Spinal cord (tissue), 10 donors: ENCODE measurements at places on chromosomes 5 and 9.

- no peak for DNase-seq
These were observed 7.4 kb upstream of the GLIPR2 start for GRCh38 chr9:36129139-36129538.

DNA sequence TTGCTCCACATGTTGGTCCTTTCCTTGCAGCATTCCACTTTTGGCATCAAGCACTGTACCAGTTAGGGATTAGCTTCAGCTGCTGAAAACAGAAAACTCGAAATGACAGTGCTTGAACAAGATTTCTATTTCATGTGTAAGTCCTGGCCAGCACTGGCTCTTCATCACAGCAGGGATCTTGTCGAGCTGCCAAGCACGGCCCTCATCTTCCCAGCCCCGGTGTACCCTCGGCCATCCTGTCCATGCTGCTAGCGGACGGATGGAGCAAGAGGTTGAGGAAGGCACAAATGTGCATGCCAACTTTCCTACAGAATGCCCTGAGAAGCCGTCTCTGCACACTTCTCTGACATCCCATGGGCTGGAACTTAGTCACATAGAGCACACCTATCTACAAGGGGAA lies 130.6 kb downstream of the TENT4A start:
- DNase-seq, result no peak

- DNase-seq, result no peak
These were observed 1886.9 kb downstream of the EFNA5 start for GRCh38 chr5:105783811-105784210.

DNA sequence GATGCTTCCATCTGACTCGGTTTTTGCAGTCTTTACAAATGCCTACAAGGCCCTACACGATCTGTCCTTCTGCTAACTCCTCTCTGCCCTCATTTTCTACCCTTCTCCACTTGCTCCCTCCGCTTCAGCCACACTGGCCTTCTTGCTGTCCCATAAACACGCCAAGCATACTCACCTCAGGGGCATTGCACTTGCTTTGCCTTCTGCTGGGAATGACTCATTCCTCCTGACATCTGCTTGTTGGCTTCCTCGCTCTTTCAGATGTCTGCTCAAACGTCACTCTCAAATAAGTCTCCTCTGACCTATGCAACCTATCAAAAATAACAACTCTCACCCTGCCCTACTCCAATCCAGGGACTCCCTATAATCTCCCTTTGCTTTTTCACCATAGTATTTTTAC lies 28.2 kb downstream of the CDC25C start:
- DNase-seq, result no peak

DNA sequence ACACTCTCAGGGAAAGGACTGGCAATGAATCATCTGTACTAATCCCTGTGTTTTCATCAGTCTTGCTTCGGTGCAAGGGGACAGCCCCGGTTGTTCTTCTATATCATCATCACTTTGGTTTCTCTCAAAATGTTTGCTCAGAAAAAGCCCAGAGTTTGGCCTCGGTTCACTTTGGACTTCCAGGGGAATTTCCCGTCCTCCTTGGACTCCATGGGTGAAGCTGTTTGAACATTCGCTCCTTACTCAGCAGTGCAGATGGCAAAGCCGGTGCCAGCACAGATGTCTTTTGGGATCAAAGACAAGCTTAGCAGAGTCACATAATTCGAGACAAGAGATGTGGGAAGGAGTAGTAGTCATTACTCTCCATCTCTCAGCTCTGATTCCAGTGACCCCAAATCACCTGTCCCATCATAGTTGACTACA lies 69.8 kb upstream of the TNFSF8 start:
- DNase-seq, result no peak

DNA sequence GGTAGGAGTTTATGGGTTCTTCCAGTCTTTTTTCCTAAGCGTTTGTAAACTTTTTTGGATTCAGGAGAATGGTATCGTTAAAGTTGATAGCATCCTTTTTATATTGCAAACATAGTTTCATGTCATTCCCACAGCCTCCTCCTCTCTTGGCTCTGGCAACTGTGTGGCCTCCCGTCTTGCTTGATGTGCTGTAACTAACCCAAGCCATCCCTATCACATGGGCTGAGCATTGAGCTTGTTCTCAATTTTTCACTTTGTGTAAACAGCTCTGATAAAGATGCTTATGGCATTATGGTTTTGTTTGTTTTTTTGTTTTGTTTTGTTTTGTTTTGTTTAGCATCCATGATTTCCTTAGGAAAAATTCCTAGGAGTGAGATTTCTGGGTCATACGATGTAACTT lies 4.6 kb downstream of the STKLD1 start:
- no peak for DNase-seq

DNA sequence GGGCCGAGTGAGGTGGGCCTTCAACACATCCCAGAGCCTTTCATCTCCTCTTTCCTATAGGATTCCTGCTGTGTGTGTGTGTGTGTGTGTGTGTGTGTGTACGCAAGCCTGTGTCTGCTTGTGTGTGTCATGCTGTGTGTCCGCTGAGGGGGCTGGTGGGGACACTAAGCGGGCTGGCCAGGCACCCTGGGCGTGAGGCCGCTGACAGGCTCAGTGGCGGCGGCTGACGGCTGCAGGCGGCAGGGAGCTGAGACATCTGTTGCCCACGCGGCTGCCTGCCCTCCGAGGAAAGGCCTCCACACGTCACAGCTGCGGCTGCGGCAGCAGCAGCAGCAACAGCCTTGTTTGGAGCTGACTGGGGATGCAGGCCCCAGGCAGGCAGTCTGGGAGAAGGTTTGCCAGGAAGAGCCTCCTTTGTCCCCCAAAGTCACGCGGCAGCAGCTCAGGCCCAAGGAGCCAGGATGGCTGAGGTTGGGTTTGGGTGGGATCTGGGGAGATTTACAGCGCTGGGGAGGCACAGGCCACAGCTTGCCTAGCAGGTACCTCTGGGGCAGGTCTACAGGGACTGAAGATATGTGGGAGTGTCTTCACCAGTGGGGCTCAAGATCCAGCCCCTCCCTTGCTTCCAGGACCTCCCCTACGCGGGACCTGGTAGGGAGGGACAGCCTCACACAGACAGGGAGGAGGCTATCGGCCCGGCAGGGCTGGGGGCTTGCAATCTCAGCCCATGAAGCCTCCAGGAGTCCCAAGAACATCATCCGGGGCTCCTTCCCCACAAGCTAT lies 1.8 kb downstream of the PDLIM4 start:
- DNase-seq, result no peak

- DNase-seq, result no peak
These were observed 91.2 kb downstream of the UBE2R2 start for GRCh38 chr9:33908114-33908513.

DNA sequence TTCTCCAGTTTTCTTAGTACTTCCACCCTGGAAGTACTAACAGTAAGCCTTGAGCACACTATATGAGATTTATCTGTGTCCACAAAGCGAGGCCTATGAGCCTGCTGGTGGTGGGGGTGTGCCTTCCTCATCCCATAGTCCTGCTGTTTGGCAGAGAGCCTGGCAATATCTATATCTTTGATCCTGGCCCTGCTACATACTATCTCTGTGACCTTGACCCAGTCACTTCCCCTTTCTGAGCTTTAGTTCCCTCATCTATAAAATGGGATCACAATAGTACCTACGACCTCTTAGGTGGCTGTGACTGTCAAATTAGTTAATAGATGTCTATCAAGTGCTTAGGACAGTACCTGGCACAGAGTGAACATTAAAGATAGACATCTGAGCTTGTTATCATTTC lies 114.6 kb upstream of the SAP30L start:
- no peak for DNase-seq

DNA sequence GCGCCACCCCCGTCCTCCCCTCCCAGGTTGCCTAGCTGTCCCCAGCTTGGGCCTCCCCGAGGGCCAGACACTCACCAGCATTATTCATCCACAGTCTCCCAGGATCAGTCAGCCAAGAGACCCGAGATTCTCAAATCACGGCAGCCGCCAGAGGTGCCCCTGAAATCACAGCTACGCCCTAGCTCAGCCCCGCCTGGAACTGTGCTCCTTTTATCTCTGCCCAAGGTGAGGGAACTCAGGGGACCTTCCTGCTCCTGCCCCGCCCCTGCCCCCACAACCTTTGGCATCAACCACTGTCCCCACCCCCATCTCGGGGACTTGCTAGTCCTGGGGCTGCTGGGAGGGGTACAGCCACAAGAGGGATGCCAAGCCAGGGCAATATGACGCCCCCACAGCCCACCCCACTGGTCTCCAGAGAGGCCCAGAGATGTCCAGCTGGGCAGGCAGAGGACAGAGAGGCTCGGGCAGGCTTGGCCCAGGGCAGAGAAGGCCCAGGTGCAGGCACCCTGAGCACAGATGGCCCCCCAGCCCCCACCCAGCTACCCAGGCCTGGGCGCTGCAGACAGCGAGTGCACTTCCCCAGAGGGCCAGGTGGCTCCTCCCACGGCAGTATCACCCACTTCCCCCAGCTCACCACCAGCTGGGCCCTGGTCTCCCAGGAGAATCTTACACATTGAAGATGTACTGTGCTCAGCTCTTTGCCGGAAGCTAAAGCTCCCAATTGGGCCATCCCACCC lies at the start of gene FUT7:
FUT7 (minus strand) TSS at position 185 of the 737 bp plus-strand sequence; CDS start at position 88, 97 bp downstream.
- DNase-seq, result no peak

DNA sequence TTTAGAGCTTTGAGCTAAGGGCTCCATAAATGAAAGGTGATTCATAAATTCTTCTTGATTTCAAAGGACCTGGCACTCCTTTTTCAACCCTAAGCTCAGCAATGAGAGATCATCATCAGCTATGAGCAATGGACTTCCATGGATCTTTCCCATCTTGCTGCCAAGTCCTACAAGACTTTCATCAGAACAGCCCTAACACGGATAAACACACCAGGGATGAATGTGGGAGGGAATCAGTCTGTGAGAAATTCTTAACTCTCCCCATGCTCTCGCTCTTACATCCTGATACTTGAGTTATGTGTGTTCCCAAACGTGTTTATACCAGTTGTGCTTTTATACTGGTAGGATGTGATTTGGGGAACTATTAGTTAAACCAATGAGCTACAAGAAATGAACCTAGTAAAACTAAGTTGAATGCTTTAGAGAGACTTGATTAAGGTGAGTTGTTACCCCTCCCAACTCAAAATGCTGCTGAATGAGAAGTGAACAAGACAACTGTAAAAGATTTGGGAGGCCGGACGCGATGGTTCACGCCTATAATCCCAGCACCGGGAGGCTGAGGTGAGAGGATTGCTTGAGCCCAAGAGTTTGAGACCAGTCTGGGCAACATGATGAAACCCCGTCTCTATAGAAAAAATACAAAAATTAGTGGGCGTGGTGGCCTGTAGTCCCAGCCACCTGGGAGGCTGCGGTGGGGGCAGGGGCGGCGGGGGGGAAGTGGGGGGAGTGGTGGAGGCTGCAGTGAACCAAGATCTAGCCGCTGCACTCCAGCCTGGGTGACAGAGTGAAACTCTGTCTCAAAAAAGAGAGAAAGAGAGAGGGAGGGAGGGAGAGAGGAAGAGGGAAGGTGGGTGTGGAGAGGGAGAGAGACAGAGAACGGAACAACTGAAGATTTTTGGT lies 5.2 kb upstream of the RPL26L1 start:
- no peak for DNase-seq

- DNase-seq, result no peak
These were observed 241.8 kb downstream of the GAS1 start for GRCh38 chr9:86705490-86705889.

DNA sequence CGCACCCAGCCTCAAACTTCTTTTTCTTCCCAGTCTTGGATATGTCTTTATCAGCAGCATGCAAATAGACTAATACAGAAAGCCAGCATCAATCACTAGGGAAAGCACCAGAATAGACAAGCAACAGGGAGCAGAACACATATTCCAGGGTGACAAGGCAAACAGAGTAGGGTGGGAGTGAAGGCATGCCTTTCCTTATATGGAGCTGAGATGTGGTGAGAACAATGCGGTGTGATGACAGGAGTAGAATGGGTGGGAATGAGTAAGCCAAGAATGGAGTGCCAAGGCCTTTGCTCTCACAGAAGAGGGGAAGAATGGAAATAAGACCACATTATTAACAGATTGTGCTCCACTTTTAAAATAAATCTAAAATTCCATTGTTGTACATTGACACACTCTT lies 115.6 kb downstream of the CETN3 start:
- no peak for DNase-seq

DNA sequence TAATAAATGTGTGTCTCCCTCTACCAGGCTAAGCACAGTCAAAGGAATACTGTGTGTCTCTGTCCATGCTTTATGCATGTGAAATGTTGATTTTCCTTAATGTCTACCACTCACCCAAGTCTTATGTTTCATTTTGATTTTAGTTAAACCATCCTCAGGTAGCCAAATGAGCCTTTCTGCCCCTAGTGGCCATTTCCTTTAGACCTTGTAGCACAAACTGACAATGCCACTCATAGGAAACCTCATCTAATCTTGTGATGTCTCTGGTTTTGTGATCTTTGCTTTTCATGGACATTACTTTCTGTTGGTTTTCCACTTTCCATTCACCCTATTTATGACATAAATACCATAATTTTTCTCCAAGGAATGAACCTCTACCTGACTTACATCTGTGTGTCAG lies 820.8 kb downstream of the MAT2B start:
- no peak for DNase-seq

GRCh38 chr9:120252248-120252647 lies 327.7 kb downstream of the CDK5RAP2 start:
- DNase-seq, result no peak

DNA sequence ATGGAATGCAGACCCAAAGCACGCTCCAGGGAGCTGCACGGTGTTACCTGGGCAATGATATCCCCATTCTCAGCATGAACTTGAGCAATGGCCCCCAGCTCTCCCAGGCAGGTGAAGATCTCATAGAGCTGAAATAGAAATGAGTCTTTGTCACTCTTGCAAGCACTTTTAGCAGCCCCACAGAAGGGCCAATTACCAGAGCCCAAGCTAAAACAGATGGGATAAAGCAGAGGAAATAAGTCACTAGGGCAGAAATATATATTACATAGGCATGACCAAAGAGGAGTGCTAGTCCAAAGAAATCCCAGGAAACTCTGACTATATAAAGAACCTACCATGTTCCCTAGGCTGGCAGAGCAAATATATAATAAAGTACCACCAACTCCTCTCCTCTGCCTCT lies 97.3 kb downstream of the DPYSL3 start:
- DNase-seq, result no peak

GRCh38 chr5:35212122-35212982 lies 17.9 kb downstream of the PRLR start:
- no peak for DNase-seq
